ENCODE measurements at places on chromosomes 7 and 10.
A peak's percentile ranks its signal among the peaks of the same experiment; 100 is the strongest.

GRCh38 chr10:6746782-6747181 lies 166.7 kb upstream of the PRKCQ start:
- DNase-seq = no peak

DNA sequence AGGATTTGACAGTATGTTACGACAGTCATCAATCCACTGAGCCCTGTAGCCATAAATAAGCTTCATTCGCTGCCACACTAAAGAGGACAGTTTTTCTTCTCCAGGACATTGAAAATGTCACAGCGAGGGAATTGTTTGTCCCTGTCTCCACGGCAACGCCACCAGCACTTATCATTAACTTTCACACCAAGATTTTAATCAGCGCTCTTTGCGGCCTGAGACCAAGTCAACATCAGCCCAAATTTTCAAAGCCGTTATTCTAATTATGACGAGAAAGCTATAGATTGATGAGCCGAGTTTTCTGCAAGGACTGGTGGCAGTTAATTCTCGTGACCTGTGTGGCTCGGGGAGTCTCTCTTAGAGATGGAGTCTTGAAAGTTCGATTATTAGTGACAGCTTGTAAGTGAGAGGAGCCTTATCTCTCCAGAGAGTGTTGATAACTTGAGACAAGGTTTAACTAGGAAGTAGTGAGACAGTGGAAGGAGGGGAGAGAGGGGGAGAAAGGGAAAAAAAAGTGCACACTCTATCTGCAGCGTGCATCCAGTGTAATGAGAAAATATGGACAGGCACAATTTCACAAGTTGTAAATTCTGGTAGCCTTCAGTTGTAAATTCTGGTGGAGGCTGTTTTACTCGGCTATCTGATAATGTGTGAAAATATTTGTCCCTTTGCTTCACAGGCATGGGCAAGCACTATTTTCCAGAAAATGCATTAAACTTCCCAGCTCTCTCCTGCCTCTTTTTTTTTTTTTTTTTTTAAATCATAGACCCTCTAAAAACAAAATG lies 473.3 kb downstream of the LRMDA start:
- DNase-seq = no peak

- DNase-seq = no peak
Measured at GRCh38 chr10:29590915-29591650, 43.7 kb downstream of the SVIL start.

DNA sequence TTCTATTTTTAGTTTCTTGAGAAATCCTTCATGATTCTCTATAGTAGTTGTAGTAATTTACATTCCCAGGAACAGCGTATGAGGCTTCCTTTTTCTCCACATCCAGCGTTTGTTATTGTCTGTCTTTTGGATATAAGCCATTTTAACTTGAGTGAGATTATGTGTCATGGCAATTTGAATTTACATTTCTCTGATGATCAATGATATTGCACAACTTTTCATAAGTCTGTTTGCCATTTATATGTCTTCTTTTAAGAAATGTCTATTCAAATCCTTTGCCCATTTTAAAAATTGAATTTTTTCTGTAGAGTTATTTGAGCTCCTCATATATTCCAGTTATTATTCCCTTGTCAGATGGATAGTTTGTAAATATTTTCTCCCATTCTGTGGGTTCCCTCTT lies 285.1 kb downstream of the REEP3 start:
- DNase-seq = no peak

- no peak for DNase-seq
Measured at GRCh38 chr10:8616166-8616565, 561.7 kb downstream of the GATA3 start.

- DNase-seq = no peak
Measured at GRCh38 chr10:69786791-69787190, 14.9 kb upstream of the COL13A1 start.

DNA sequence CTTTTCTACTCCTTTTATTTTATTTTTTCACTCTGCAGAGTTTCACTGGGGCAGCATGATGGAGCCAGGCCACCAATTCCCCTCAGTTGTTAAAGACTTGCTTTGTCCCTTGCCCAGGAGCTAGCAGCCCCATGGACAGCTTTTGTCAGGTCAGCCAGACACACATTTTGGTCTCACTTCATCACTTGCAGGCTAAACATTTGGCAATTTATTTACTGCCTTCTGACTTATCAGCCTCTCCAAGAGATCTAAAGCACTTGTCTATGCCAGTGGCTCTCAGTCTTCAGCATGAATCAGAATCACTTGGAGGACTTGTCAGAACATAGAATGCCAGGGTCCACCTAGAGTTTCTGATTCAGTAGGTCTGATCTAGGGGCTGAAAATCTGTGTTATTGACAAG lies 66.4 kb upstream of the GDF10 start:
- no peak for DNase-seq

DNA sequence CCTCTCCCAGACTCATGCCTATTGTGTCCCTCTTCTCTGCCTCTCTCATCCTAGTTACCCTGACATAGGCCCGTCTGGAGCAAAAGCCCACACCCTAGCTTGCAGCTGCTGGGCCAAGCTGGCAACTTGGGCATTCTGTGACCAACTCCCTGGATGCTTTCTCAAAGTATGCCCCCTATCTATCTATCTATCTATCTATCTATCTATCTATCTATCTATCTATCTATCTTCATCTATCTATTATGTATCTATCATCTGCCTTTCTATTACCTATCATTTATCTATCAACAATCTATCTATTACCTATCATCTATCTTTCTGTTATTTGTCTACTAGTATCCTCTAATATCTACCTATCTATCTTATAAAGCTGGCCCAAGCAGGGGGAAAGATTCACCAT lies 45.4 kb upstream of the COL13A1 start:
- no peak for DNase-seq

- DNase-seq = no peak
Measured at GRCh38 chr7:26550492-26550891, 258.8 kb downstream of the SNX10 start.

- DNase-seq = no peak
Measured at GRCh38 chr10:100506596-100507356, 12.9 kb downstream of the SEC31B start.

DNA sequence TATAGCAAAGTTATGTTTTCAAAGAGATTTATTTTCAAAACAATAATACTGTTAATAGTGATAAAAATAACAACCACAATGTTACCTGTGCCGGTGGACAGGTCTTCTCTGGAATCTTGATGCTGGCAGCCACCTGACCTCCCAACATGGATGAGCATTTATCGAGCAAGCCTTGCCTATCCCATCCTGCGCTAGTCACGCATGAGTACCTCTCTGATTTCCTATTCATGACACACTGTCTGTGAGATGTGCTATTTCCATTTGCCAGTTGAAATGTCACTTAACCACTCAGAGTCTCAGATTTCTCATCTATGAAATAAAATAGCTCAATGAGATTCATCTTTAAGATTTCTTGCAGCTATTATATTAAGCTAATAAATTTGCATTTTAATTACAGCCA lies 341.2 kb upstream of the VWC2 start:
- no peak for DNase-seq

GRCh38 chr7:30815388-30815854 lies 44.2 kb downstream of the MINDY4 start:
- DNase-seq = no peak

- no peak for DNase-seq
Measured at GRCh38 chr10:14617852-14618251, 156.8 kb downstream of the FAM107B start.

- no peak for DNase-seq
Measured at GRCh38 chr7:99457650-99458493, 8.1 kb downstream of the ATP5MF start.

DNA sequence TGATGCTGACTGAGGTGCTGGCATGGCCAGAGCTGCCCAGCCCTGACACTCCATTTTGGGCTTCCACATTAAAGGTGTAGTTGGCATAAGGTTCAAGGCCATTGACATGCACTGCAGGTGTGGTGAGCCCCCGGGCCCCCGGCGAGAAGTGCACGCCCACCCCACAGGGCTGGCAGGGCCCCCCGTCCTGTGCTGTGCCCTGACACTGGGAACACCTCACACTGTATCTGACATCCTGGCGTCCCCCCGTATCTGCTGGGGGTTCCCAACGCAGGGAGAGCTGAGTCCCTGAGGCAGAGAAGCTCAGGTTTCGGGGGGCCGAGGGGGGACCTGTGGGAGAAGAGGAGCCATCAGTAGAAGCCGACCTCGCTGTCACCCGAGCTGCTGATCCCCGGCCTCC lies 10.0 kb downstream of the EPHA1 start:
- DNase-seq = no peak

DNA sequence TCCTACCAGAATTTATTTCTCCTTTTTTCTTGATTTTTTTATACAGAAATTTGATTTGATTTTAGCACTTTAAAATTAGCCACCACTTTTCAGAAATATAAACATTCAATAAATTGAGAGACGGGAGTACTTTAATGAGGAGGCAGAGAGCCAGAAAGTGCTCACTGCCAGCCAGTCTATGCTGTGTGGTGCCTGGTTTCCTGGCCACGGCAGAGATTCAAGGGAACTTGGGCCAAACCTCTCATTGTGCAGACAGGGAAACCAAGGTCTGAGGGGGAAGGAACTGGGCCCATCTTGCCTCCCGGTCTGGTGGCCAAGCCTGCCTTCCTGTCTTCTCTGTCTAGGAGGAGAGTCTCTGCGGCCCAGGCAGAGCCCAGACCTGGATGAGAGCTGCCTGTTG lies 25.9 kb downstream of the ADAMTS14 start:
- no peak for DNase-seq

GRCh38 chr7:73423519-73424488 lies 9.8 kb upstream of the FZD9 start:
- peak; percentile 56 for DNase-seq

GRCh38 chr10:11448190-11448544 lies 163.3 kb downstream of the USP6NL start:
- DNase-seq = no peak

- DNase-seq = no peak
Measured at GRCh38 chr7:79211724-79212123, 241.7 kb downstream of the MAGI2 start.

DNA sequence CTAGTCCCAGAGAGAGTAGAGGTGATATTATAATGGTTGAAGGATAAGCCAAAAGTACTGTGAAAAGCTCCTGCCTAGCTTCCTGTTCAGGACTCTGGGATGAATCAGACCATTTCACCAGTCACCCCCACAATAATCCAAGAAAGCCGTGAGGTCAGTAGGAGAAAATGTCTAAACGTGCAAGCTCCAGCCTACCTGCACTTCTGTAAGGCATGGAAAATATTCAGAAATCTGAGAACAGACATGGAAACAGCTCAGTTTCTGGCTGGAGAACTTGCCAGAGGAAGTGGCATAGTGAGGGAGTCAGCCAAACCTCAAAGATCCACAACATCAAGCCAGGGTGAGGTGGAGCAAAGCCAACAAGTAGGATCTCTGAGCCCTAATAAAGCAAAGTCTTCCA lies 58.2 kb downstream of the ELAPOR2 start:
- no peak for DNase-seq

DNA sequence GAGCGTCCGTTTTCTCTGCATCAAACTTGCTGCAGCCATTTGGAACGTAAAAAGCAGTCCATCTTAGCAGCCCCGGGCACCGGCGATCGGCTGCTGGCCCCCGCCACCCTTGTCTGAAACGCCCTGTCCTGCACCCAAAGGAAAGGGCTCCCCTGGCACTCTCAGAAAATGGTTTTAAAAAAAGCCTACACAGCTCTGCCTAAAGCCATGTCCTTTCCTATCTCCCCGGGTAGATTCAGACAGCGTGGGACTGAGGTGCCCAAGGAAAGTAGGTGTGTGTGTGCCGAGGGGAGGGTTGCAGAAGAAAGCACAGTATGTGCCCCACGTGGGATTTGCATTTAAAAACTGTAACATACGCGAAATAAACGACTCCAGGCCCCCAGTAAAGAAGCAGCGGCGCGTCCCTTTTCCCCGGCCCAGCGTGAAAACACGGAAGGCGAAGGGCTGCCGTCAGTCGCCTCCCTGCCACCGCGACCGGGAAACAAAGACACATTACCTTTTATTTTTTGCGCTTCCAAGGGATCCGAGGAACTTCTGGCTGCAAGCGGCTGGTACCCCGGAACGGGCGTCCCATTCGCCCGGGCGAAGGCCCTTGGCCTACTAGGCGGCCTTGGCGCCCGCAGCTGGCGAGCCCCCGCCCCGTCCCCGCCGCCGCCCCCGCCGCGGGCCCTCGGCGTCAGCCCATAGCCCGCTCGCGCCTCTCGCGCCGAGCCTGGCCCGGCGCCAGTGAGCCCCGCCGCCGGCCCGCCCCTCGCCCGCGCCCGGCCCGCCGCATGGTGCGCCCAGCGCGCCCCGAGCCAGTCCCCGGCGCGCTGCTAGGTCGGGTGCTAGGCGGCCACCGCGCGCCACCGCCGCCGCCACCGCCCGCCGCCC lies 304.6 kb downstream of the PRPF18 start:
- DNase-seq = peak; percentile 24

GRCh38 chr7:50653981-50654425 lies 88.8 kb upstream of the DDC start:
- DNase-seq = no peak

GRCh38 chr7:38016567-38016966 lies 96.1 kb downstream of the EPDR1 start:
- DNase-seq = no peak

DNA sequence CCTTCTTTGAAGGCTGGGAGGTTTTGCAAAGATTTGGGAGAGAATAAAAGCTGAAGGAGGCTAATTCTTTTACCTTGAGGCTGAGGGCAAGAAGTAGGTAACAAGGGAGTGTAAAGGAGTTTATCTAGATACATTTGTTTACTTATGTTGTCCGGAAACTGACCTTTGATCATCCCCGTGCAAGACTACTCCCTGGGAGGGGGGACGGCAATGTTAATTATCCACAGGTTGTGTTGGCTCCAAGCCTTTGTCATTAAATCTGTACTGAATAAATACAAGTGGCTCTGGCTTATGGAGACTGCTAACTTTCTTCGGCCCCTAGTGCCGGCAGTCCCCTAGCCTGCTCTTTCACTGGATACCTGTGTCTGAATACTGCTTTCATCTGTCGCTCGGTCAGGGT lies 1250.6 kb upstream of the LRRTM3 start:
- no peak for DNase-seq

DNA sequence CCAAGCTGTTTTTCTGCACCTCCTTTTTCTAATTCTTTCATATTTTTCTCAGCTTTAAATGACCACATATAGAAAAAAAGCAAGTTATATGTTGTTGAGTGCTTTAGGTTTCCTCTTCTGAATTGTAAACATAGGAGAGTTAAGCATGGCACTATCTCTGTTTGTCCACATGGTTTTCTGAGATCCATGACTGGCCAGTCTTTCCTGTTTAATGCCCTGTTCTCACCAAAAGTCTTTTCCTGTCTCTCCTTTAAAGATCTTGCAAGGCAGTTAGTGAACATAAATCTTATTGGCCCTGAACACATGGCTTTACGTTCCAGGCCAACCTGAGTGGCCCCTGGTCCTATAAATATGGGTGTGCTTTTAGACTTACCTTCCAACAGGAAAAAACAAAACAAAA lies 19.4 kb downstream of the TRPV5 start:
- DNase-seq = no peak

DNA sequence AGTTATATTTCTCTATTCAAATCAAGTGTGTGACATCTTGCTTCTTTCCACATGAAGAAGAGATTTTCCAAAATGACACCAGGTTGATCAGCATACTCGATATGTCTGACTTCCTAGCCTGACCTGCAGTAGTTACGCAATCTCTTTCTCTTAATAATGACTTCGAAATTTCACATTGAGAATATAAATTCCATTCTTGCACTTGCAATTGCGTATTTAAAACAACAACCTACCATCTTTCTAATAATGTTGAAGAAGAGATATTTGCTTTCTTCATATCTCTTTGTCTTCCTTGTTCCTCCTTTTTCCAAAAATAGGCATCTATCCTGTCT lies 276.3 kb downstream of the CSTF2T start:
- DNase-seq = no peak

Data from neural crest cell (in vitro differentiated cells).